ENCODE measurements at places on chromosomes 12 and 14. TPM values are rescaled to one million over a fixed set of nuclear protein-coding genes. Genes with fewer than 3 reads are reported as not detected.

SLC38A6 gene
- total RNA-seq = 12.6 TPM

PTGDR gene
- not detected for total RNA-seq

PLEKHG7 gene
- not detected for total RNA-seq

PIANP gene
- not detected for total RNA-seq

RACGAP1 gene
- 58.5 TPM for total RNA-seq

PLEKHH1 gene
- 6.0 TPM for total RNA-seq

ADCY4 gene
- not detected for total RNA-seq

GLIPR1L1 gene
- not detected for total RNA-seq

INF2 gene
- total RNA-seq = 91.6 TPM

SOCS2 gene
- total RNA-seq = 38.7 TPM

KRT82 gene
- not detected for total RNA-seq

GPR84 gene
- total RNA-seq = 0.17 TPM

TMEM233 gene
- not detected for total RNA-seq

FAM90A1 gene
- not detected for total RNA-seq

SYCP3 gene
- total RNA-seq = not detected

SUOX gene
- 6.3 TPM for total RNA-seq

TMED8 gene
- 9.3 TPM for total RNA-seq

ARHGEF25 gene
- 0.83 TPM for total RNA-seq

RNU4-1 gene
- total RNA-seq = 2,069 TPM

BBOF1 gene
- total RNA-seq = 2.0 TPM
